ENCODE measurements at places on chromosomes 1 and 21. TPM values are rescaled to one million over a fixed set of nuclear protein-coding genes. Genes with fewer than 3 reads are reported as not detected.

GRCh38 chr1:233019778-233020325 is 69.4 kb downstream of the NTPCR start:
- DNase-seq, result no peak
- no peak overlapping the region for H3K4me3 ChIP-seq
- H3K27me3 ChIP-seq, result no peaks in the 10 kb centered on the region
- H3K36me3 ChIP-seq, result no peaks in the 10 kb centered on the region
- H3K4me1 ChIP-seq, result no peaks in the 10 kb centered on the region

GRCh38 chr1:226366290-226366689 is 41.6 kb downstream of the PARP1 start:
- no peaks in the 10 kb centered on the region for H3K4me1 ChIP-seq
- H3K27me3 ChIP-seq, result no peaks in the 10 kb centered on the region
- H3K27ac ChIP-seq, result no peak overlapping the region

The LRRIQ3 gene
- 0.33 TPM for total RNA-seq

DNA sequence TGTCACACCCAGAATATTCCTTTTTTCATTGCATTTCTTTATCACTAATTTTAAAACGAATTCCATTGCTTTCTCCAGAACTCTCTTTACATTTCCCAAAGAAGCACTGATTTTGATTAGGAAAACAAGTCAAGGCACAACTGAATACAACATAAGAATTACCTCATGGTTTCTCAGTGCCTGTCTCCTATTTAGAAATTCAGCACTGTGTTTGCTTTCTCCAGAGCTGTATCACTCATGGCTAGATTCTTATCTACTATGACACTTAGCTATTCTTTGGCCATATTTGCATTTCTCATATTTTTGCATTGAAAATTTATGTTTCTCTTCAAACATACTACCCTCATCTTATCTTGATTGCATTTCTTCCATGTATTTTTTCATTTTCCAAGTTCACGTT is 1402.0 kb downstream of the MRPL39 start:
- no peaks in the 10 kb centered on the region for H3K36me3 ChIP-seq
- no peaks in the 10 kb centered on the region for H3K4me1 ChIP-seq
- H3K4me3 ChIP-seq, result no peak overlapping the region
- no peak overlapping the region for H3K27ac ChIP-seq
- DNase-seq, result no peak

DNA sequence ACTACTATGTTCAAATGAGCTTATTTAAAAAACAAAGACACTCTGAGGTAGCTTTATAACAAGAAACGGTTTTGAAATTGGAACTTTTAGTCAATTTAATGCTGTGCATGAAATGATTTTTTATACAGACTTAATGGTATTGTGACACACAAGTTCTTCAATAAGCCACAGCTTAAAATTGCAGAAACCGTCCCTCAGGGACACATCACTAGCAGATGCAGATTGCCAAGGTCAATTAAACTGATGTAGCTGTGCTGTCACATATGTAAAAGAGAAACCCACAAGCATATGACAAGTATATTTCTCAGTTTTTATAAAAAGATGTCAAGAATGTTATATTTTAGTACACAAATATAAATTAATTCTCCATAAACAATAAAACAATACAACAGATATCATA is 366.9 kb downstream of the DPYD start:
- no peaks in the 10 kb centered on the region for H3K36me3 ChIP-seq
- H3K4me1 ChIP-seq, result no peaks in the 10 kb centered on the region
- H3K4me3 ChIP-seq, result no peak overlapping the region
- no peak for DNase-seq
- H3K27ac ChIP-seq, result no peak overlapping the region

- no peak for DNase-seq
- H3K36me3 ChIP-seq, result no peaks in the 10 kb centered on the region
- H3K4me1 ChIP-seq, result no peaks in the 10 kb centered on the region
- H3K27me3 ChIP-seq, result no peaks in the 10 kb centered on the region
Measured at GRCh38 chr1:22889213-22889827, 83.3 kb downstream of the LACTBL1 start.

GRCh38 chr1:211334986-211335385 is 8.4 kb downstream of the TRAF5 start:
- peaks cover 4% of the 10 kb centered on the region for H3K4me1 ChIP-seq
- H3K4me3 ChIP-seq, result no peak overlapping the region
- DNase-seq, result no peak

DNA sequence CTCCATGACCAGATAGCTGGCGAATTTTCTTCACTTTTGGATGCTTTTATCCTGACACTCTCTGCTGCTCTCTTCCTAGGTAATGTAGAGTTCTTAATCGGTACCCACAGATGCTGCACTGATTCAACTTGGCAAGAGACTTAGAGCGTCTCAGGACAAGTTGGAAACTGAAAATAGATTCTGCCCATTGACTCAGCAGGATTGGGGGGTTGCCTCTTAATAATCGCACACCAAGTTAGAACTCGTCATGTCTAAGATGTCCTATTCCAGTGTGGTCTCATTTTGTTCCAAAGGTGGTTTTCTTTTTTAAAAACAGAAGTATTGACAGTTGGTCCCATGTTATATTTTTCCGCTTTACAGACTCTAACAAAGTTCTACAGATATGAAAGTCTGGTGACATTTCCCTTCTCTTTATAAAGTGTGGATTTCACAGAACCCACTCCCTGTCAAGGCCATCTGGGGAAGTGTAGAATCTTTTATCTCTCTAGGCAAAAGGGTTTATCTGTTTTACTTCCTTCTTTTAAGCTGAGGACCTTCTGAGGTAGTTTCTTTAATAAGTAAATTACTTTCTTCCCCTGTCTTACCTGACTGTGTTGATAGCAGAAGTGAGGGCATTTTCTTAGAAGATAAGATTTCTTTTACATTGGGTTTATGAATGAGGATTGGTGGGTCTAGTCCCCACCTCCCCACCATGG is 12.1 kb upstream of the DIPK1A start:
- no peaks in the 10 kb centered on the region for H3K36me3 ChIP-seq
- no peaks in the 10 kb centered on the region for H3K4me1 ChIP-seq
- no peaks in the 10 kb centered on the region for H3K27me3 ChIP-seq

GRCh38 chr21:45253180-45253579 is 34.5 kb downstream of the POFUT2 start:
- H3K4me3 ChIP-seq, result no peak overlapping the region
- H3K27ac ChIP-seq, result no peak overlapping the region

GRCh38 chr1:230270559-230271281 is 155.4 kb downstream of the PGBD5 start:
- peak overlapping the region; percentile 68 for H3K27ac ChIP-seq
- no peak for DNase-seq
- no peaks in the 10 kb centered on the region for H3K36me3 ChIP-seq
- no peaks in the 10 kb centered on the region for H3K27me3 ChIP-seq

GRCh38 chr1:1283821-1284220 is 3.6 kb downstream of the SCNN1D start:
- no peaks in the 10 kb centered on the region for H3K4me1 ChIP-seq
- H3K4me3 ChIP-seq, result no peak overlapping the region
- no peaks in the 10 kb centered on the region for H3K36me3 ChIP-seq
- H3K27ac ChIP-seq, result no peak overlapping the region

- H3K4me1 ChIP-seq, result peaks cover 10% of the 10 kb centered on the region
- H3K4me3 ChIP-seq, result peak overlapping the region; percentile 26
- H3K36me3 ChIP-seq, result no peaks in the 10 kb centered on the region
- H3K27me3 ChIP-seq, result no peaks in the 10 kb centered on the region
- peak; percentile 57 for DNase-seq
Measured at GRCh38 chr1:10494754-10495474, 20.2 kb downstream of the PEX14 start.

The SHISAL2A gene
- total RNA-seq, result not detected

- H3K27me3 ChIP-seq, result no peaks in the 10 kb centered on the region
- no peaks in the 10 kb centered on the region for H3K36me3 ChIP-seq
- no peak overlapping the region for H3K4me3 ChIP-seq
- H3K27ac ChIP-seq, result no peak overlapping the region
Measured at GRCh38 chr1:3799976-3800685, 3.8 kb upstream of the LRRC47 start.

DNA sequence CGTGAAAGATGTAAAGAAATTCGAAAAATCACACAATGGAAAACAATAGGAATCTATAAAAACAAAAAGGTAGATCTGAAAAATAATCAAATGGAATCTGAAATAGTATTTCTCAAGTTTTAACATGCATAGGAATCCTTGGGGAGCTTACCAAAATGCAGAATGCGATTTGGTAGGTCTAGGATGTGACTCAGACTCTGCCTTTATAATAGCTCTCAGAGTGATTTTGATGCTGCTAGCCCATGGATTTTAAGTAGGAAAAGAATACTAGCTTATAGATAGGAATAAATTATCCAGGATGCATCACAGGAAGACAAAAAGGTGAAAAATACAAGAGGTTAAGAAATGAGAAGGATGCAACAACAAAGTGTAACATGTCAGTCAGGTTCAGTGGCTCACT is 14.1 kb upstream of the RABGGTB start:
- DNase-seq, result no peak
- no peaks in the 10 kb centered on the region for H3K36me3 ChIP-seq
- no peaks in the 10 kb centered on the region for H3K27me3 ChIP-seq
- H3K4me3 ChIP-seq, result no peak overlapping the region

DNA sequence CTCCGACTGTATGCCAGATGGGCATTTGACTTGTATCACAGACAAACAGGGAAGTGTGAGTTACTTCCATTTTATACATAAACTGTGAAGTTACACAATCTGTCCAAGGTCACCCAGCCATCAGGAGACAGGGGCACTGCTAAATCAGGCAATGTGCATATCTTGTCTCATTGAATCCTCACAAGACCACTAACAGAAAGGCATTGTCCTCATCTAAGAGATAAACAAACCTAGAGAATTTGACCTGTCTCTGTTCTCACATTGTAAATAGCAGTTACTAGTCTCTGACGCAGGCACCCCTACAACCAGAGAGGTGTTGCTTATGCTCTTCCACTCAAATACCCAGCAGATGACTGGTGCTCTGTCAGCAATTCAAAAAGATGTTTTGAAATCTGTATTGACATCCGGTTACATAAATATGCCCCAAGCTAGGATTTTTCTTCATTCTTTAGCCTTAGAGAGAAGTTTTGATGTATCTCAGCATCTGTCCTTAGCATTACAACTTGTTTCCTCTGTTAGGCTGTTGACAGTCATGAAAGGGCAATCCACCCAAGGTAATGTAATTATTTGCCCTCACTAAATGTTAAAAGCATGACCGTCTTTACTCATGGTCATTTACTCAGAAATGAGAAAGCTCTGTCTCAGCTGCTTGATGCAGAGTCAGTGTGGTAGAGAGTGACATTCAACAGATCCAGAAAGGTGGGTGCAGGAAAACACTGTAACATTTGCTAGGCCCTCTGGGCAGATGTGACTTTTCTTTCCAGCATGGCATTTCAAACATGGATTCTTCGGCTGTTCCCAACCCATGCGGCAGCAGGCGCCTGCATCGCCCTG is 51.9 kb upstream of the ZNF326 start:
- no peak for DNase-seq
- no peaks in the 10 kb centered on the region for H3K27me3 ChIP-seq
- no peak overlapping the region for H3K27ac ChIP-seq
- H3K4me3 ChIP-seq, result no peak overlapping the region

GRCh38 chr1:221858818-221859611 is 117.1 kb upstream of the DUSP10 start:
- no peak overlapping the region for H3K27ac ChIP-seq
- no peak for DNase-seq
- H3K4me3 ChIP-seq, result no peak overlapping the region

GRCh38 chr1:231836227-231836893 is 209.8 kb downstream of the DISC1 start:
- H3K36me3 ChIP-seq, result no peaks in the 10 kb centered on the region
- no peak overlapping the region for H3K4me3 ChIP-seq
- H3K4me1 ChIP-seq, result no peaks in the 10 kb centered on the region
- no peaks in the 10 kb centered on the region for H3K27me3 ChIP-seq

DNA sequence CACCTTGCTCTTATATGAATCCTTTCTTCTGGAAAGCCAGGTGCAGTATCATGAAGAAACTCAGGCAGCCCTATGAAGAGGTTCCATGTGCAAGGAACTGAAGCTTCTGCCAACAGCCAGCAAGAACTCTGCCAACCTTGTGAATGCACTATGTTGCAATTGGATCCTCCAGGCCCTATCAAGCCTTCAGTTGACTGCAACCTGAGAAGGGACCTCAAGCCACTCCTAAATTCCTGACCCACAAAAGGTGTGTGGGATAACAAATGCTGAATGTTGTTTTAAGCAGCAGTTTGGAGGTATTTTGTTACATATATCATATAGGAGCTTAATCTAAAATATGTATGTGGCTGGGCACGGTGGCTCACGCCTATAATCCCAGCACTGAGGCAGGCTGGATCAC is 84.0 kb downstream of the RERE start:
- H3K4me1 ChIP-seq, result no peaks in the 10 kb centered on the region
- H3K27ac ChIP-seq, result no peak overlapping the region
- DNase-seq, result no peak
- no peak overlapping the region for H3K4me3 ChIP-seq
- H3K27me3 ChIP-seq, result no peaks in the 10 kb centered on the region

The PPFIA4 gene
- total RNA-seq, result 2.9 TPM

GRCh38 chr1:155978325-155978972 is at the start of gene ARHGEF2:
TSS of gene ARHGEF2 (minus strand) at chr1:155978547. CDS start at chr1:155978427, 120 bp downstream.
- H3K36me3 ChIP-seq, result no peaks in the 10 kb centered on the region
- peak; percentile 66 for DNase-seq
- H3K27me3 ChIP-seq, result no peaks in the 10 kb centered on the region
- H3K27ac ChIP-seq, result peak within 1 kb of the TSS; percentile 99

DNA sequence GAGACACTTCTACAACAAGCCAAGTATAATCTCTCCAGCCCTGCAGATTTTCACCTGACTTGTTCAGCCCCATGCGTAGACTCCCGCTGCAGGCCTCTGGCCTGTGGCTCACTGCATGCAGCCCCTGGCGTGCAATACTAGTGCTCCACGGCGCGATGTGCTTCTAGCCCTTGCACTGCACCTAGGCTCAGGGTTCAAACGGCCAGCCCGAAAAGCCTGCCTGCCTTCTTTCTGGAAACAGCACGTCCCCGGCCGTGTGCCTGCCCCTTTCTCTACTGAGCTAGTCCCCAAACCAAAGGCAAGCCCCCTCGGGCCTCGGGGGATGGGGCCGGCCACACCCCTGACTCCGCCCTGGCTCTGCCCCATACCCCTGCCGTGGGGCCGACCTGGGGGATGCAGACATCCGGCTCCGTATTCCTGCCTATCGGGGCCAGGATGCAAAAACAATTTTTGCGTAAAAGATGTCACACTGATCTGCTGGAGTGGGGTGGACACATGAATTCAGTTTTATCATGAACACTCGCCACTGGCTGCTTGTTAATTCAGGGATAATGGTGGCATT is 26.3 kb upstream of the TRAPPC10 start:
- H3K4me3 ChIP-seq, result no peak overlapping the region
- no peaks in the 10 kb centered on the region for H3K27me3 ChIP-seq
- no peak for DNase-seq
- H3K4me1 ChIP-seq, result no peaks in the 10 kb centered on the region

The PROX1 gene
- 7.5 TPM for total RNA-seq

- H3K36me3 ChIP-seq, result no peaks in the 10 kb centered on the region
- no peak overlapping the region for H3K4me3 ChIP-seq
- DNase-seq, result no peak
Measured at GRCh38 chr1:206658264-206658980, 23.1 kb downstream of the DYRK3 start.

Measured in breast epithelium (tissue), 4 donors.